ENCODE measurements at places on chromosomes 5 and 9.
A peak's percentile ranks its signal among the peaks of the same experiment; 100 is the strongest.

- ATAC-seq: no peak
Measured at GRCh38 chr9:100186356-100186755, 87.3 kb downstream of the INVS start.

- no peak for ATAC-seq
Measured at GRCh38 chr9:75116306-75116705, 28.0 kb downstream of the OSTF1 start.

GRCh38 chr9:92911511-92912475, 34.0 kb upstream of the ZNF484 start:
- ATAC-seq: peak; percentile 95

DNA sequence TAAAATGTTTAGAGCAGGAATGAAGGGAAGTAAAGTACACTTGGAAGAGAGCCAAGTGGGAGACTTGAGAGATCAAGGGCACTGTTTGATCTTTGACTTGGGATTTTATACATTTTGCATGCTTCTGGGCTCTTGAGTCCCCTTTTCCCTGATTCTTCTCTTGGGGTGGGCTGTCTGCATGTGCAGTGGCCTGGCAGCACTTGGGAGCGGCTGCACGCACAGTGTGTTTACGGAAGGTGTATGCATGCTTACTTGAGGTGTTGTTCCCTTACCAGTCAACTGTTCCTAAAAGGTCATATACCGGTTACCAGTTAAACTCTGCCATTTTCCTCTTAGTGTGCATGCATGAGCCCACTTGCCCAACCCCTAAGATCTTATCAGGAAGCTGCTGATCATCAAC, 377.7 kb downstream of the CYLC2 start:
- ATAC-seq: no peak

DNA sequence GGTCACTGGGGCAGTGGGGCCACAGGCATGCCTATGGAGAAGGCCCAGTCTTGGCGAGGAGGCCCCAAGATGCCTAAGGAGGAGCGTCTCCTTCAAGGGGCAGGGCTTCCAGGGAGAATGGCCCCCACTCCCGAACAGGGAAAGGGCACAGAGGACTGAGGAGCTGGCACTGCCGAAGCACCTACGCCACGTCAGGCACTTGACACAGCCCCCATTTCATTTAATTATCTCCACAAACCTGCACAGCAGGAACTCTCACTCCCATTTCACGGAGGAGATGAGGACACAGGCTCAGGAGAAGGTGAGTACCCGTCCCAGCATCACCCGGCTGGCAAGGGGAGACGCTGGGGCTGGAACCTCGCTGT, 26.0 kb downstream of the EGR1 start:
- no peak for ATAC-seq

DNA sequence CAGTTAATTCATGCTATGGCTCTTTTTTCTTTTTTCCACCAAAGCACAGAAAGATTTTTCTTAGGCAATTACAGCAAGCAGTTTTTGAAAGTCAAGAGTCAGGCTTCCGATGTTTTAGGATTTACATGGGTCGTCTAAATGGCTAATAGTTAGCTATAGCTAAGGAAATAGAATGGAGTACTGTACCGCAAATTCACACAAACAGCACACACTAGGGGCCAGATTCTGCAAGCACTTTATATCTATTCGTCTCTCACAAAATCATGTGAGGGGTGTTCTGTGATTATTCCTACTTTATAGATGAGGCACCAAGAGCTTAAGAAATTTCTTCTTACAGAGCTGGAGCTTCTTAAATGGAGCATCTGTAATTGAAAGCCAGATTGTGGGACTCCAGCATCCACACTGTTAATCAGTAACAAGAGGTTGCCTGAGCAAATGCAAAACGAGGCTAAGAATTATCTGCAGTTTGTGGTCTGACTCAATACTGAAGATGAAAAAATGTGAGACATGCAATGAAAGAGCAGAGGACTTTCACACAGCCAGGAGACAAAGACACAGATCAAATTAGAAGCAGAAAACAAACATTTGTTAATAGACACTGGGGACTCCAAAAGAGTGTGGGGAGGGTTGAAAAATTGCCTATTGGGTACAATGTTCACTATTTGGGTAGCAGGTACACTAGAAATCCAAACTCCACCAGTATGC, 62.7 kb upstream of the CTXN3 start:
- peak; percentile 21 for ATAC-seq

DNA sequence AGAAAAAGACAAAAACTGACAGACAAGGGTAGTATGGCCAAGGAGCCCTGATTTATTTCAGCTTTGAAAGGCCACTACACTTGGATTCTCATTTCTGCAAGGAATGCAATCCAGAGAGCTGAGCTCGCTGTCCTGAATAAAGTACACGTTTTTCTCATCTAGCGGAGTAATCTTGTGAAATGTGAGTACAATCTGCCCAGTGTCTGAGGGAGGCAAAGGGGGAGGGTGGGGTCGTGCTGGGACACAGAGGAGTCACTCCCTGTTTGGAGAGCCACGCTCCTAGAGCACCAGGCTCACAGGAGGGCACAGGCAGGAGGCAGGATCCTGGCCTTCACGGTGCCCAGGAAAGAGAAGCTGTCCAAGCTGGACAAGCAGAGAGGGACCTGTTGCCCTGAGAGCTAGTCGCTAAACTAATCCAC, 51.0 kb upstream of the IFNK start:
- ATAC-seq: peak; percentile 82

- ATAC-seq: peak; percentile 94
Measured at GRCh38 chr9:90773617-90774016, 28.0 kb upstream of the SYK start.

- ATAC-seq: no peak
Measured at GRCh38 chr5:134583766-134584165, 48.9 kb downstream of the SAR1B start.

- peak; percentile 72 for ATAC-seq
Measured at GRCh38 chr9:5582835-5583195, 46.1 kb upstream of the RIC1 start.

GRCh38 chr5:141392429-141393198, at the start of gene PCDHGA8:
TSS of gene PCDHGA8 (plus strand) at chr5:141392633. CDS start at chr5:141392814, 181 bp downstream.
- ATAC-seq: no peak

- ATAC-seq: no peak
Measured at GRCh38 chr9:136563646-136564325, 17.9 kb upstream of the NOTCH1 start.

DNA sequence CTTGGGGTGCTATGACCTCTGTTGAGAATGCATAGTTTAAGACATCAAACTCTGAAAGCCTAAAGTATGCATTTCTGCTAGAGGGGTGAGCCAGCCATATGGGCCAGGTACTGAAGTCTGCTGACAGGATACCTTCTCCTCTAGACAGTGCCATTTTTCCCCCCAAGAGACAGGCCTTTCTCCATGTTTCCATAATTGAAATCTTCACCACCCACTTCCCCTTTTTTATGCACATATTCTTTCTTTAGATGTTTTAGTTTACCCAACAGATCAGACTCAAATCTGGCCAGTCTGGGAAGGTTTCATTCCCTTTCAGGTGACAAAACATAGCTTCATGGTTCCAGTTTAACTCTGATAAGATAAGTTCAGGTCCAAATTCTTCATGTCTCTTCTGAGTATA, 212.8 kb downstream of the ADCY2 start:
- no peak for ATAC-seq

DNA sequence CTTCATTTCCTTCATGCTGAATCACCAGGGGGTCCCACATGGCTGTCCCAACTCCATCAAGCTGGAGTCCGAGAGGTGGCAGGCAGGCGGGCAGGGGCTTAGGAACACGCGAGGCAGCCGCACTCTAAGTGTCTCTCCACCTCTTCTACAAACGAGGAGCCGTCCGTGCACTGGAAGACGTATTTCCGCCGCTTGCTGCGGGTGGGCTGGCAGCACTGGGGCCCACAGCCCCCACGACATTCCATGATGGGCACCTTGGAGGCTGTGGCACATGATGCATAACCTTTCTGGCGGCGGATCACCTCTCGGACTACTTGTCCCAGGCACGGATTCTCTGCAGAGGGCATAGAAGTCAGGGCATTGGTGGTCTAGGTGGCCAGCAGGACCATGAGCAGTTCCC, 87.2 kb upstream of the PANK3 start:
- no peak for ATAC-seq

DNA sequence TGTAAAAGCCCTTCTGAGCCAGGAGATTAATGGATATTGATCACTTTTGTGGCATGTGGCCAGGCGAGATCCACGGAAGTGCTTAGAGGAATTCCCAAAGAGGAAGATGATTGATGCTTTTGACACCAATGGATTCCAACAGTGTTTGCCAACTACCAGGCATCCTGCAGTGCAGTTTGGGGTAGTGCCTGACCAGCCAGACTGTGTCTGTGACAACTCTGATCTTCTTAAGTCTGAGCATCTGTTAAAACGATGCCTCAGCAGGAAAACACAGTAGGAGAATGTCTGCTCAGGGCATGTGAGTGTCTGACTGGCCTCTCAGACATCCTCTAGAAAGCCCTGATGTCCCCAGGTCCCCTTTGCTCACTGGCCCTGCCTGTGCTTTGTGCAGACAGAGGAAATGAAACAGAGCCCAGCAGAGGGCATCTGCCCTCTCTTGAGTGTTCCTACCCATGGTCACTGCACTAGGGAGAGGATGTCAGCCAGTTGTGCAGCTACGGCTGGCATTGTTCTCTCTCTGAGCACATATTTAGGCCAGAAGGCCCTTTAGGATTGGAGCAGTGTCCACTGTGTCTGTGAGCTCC, 57.0 kb downstream of the TRPC7 start:
- no peak for ATAC-seq

DNA sequence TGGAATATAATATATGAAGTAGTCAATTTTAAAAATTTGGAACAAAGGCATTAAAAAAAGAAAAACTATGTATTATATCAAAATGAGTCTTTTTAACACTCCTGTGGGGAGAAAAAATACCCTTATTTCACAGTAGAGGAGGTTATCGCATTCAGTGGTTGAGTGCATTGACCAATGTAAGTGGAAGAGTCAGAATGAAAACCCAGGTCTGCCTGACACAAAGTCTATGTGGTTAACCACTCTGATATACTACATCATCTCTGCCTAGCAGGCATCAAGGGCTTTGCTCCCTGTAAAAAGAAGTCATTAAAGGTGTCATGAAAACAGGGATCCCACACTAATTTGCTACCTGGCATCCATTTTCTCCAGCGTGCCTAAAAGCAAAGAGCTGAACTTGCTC, 417.2 kb upstream of the C9orf72 start:
- ATAC-seq: no peak

DNA sequence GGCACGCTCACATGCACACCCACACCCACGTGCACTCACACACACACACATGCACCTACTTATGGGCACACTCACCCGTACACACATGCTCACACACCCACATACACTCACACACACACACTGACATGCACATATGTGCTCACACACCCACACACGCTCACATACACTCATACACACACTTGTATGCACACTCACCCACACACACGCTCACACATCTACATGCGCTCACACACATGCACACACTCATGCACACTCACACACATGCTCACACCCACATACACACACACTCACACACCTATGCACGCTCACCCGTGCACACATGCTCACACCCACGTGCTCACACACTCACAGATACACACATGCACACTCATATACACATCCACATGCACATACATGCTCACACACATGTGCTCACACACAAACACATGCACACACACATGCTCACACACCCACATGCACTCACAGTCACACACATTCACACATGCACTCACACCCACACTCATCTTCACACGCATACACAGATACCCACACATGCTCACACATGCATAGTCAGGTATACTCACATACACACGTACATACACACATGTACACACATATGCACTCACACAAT, 138.3 kb downstream of the OLFM1 start:
- ATAC-seq: no peak

GRCh38 chr5:163978897-163979296, 473.5 kb downstream of the MAT2B start:
- ATAC-seq: no peak

- ATAC-seq: no peak
Measured at GRCh38 chr5:13348568-13348967, 595.9 kb downstream of the DNAH5 start.

DNA sequence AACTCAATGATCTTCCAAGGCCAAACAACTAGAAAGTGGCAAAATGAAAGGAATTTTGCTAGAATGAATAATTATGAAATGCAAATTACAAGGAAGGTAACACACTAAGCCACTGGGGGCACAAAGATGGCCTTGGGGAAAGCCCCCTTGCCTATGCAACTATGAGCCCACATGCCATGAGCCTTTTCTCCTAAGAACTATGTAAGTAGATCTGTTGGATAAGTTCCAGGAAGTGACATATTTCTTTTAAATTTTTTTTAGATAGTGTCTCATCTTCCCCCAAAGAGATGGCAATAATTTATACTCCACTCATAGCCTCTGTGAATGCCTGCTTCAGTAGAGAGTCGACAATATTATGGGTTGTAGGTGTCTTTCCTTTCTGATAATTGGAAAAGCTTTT, 257.8 kb downstream of the AUH start:
- no peak for ATAC-seq

GRCh38 chr9:99004717-99005460, 61.2 kb downstream of the COL15A1 start:
- no peak for ATAC-seq

- ATAC-seq: no peak
Measured at GRCh38 chr5:96096724-96097123, 135.1 kb upstream of the ELL2 start.

GRCh38 chr5:134249469-134250379, 23.9 kb upstream of the PPP2CA start:
- no peak for ATAC-seq

GRCh38 chr9:124270504-124271335, 13.0 kb downstream of the NEK6 start:
- no peak for ATAC-seq

- ATAC-seq: no peak
Measured at GRCh38 chr9:110446171-110446570, 108.5 kb upstream of the TXNDC8 start.

- no peak for ATAC-seq
Measured at GRCh38 chr5:8934455-8934854, 611.4 kb downstream of the SEMA5A start.

DNA sequence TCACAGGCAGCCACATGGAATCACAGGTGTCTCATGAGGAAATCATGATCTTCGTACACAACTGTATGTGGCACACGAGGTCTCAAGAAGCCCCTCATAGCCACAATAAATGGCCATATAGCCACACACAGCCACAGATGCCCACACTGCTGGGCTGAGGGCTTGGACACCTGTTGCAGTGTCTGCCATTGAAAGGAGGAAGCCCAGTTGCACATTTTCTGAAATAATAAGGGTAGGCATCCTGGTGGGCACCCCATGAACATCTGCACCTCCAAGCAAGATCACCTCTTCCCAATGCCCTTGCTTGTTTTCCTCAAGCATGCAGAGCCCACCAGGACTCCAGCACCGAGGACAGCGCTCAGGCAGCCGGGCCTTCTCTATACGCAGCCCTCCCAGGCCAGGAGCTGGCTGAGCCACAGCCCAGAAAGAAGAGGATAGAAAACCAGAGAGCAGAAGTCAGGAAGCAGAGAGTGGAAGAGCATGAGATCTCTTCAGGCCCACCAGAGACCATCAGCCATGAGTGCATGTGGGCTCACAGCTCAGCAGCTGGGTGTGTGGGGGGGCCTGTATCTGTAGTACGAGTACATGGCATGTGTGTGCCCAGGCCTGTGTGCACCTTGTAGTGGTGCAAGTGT, 1.0 kb upstream of the ACSL6 start:
- no peak for ATAC-seq

GRCh38 chr9:124696101-124696500, 75.0 kb downstream of the NR6A1 start:
- no peak for ATAC-seq

Measured in motor neuron (in vitro differentiated cells).